ENCODE measurements at places on chromosomes 3 and 15. TPM values are rescaled to one million over a fixed set of nuclear protein-coding genes. Genes with fewer than 3 reads are reported as not detected.

The GABRB3 gene
- total RNA-seq, result 135 TPM

The GALNT15 gene
- total RNA-seq, result 5.0 TPM

The UPK1B gene
- not detected for total RNA-seq

The AMIGO3 gene
- total RNA-seq, result 1.3 TPM

The GP9 gene
- not detected for total RNA-seq

The RYR3 gene
- total RNA-seq, result 48.8 TPM

The ETV5 gene
- 51.6 TPM for total RNA-seq

The PODXL2 gene
- total RNA-seq, result 206 TPM

The SLC9C1 gene
- total RNA-seq, result not detected

The STAC gene
- 14.7 TPM for total RNA-seq

The LIPC gene
- total RNA-seq, result not detected

The A4GNT gene
- total RNA-seq, result not detected

The SEMA3G gene
- 2.8 TPM for total RNA-seq

The REC114 gene
- not detected for total RNA-seq

The TIMP4 gene
- total RNA-seq, result 3.4 TPM

The PGBD4 gene
- 4.7 TPM for total RNA-seq

The POMGNT2 gene
- 18.2 TPM for total RNA-seq

The CADPS gene
- total RNA-seq, result 418 TPM

The SLC6A6 gene
- total RNA-seq, result 34.4 TPM

The GXYLT2 gene
- total RNA-seq, result 3.4 TPM

All from parietal lobe (tissue), 2 donors.